Stimulated activated CD8-positive, alpha-beta memory T cell treated with anti-CD3 and anti-CD28 coated beads, Interleukin-7, amount 100 ng/mL, for 4 hours (primary cell): ENCODE measurements at places on chromosomes 5 and 9.

DNA sequence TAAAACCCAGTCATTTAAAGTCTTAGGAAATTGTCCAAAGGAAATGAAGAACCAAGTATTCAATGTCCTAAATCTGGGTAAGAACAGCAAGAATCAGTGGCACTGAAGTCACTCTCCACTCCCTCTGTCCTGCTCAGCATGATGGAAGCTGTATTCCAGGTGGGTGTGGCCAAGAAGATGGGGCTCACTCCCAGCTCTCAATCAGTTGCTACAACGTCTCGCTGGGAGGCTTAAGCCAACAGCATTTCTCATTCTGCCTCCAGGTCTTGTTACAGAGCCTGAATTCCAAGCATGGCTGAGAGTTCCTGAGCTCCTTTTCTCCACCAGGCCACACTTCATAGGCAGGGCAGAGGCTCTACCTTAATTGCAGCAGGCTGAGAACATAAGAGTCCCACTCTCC lies 41.2 kb upstream of the TRIO start:
- no peak for DNase-seq

GRCh38 chr5:64887910-64888309 lies 119.2 kb downstream of the CWC27 start:
- no peak for DNase-seq

DNA sequence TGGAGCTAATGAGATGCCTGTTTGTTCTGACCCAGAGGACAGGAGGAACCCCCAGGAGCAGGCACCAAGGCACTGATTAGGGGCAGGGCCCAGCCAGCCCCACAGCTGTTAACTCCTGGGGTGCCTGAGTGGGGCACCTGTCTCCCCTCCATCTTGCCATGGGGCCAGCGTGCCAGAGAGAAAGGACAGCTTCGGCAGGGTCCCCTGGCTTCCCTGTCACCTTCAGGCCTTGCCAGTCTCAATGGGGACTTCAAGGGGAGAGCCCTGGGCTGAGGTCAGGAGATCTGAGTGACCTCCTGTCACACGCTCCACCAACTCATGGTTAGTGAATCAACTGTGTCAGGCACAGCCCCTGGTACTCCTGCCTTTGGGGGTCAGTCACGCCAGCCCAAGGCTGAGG lies 152.7 kb upstream of the MVB12B start:
- no peak for DNase-seq

- no peak for DNase-seq
Measured at GRCh38 chr5:109558952-109559351, 130.8 kb upstream of the MAN2A1 start.

DNA sequence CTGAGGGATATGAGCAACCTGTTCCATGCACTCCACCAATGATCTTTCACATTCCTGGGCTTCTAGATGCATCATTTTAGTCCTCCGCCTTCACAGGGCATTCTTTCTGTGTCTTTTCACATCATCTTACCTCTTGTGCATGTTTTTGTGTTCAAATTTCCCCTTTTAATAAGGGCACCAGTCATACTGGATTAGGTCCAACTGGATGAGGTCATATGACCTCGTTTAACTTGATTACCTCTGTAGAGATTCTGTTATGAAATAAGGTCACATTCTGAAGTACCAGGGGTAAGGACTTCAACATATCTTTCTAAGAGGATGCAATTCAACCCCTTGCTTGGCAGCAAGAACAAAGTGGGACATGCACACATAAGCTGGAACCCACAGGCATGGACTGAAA lies 335.3 kb upstream of the TLE4 start:
- no peak for DNase-seq

DNA sequence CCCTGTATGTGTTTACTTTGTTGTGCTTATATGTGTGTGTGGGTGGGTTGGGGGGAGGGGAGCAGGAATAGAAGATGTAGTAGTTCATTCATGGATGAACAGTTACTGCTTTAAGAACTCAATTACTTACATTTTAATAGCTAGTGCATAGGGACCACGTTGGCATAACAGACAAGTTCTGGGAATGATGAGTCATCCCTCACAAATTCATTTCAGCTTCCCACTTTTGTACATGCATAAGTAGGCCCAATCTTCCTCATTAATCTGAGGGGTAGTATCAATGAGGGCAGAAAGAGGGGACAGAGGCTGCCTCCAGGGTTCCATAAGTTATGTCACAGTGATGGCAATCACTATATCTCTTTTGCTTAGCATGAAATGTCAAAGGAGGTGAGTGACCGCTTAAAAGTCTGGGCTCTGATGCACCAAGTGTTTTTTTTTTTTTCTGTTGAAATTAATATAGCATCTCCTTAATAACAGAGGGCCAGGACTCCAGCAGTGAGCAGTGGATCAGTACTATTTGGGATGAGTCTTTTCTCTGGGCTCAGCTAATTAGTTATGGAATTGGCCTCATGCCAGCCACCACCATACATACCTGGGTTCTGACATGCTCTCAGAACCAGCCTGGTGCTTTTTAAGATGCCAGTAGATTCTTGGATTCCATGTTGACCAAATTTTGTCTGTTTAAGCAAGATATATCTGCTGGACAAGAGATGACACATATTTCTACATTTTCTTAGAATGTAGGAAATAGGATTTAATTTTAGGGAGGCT lies 37.1 kb downstream of the PRDM6 start:
- no peak for DNase-seq

DNA sequence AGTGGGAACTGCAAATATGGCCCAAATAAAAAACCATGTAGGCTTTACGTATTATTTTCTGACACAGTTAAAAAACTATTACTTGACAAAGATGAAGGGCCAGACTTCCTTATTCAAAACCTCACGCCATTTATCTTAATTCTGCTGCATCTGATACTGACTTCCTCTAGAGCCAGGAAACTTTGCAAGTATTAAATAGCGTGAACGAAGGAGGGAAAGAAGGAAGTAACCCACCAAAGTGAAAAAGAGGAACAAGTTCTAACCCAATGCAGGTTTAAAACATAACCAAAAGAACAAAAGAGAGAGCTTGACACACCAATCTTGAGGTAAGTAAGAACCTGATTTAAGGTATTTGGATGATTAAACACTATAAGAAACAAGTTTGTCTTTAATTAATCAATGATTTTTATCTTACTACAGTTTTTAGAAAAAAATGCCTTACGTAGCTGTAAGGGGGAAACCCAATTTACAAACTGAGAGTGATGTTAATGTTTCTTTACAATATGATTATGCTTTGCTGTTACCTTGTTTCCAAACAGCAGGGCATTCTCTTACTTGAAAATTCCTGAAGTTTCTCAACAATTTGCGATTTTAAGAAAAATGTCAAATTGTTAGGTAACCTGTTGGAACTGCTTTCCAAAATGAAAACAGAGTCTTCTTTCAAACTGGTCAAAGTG lies at the start of gene GAPT:
Gene GAPT, plus strand, starts transcription at position 220 of the 677 bp plus-strand sequence. CDS start 3,102 bp downstream, outside the sequence.
- DNase-seq: no peak

- DNase-seq: no peak
Measured at GRCh38 chr5:95857185-95857945, 34.8 kb upstream of the GLRX start.

GRCh38 chr5:2330325-2331130 lies 420.9 kb downstream of the IRX2 start:
- no peak for DNase-seq

GRCh38 chr5:180173875-180174586 lies 35.0 kb downstream of the RASGEF1C start:
- DNase-seq: no peak

DNA sequence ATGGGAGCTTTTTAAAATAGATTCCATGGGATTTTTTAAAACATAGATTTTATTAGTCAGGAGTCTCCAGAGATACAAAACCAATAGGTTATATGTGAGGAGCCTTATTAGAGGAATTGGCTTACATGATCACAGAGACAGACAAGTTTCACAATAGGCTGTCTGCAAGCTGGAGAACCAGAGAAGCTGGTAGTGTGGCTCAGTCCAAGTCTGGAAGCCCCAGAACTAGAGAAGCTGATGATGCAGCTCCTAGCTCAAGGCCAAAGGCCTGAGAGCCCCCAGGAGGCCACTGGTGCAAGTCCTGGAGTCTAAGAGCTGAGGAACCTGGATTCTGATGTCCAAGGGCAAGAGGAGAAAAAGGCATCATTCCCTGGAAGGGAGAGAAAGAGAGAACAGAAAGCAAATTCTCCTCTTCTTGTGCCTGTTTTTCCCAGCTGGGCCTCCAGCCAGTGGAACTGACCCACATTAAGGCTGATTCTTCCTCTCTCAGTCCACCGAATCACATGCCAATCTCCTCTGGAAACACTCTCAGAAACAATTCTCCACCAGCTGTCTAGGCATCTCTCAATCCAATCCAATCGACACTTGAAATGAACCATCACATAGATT lies 59.3 kb downstream of the AHRR start:
- DNase-seq: no peak

GRCh38 chr5:25579111-25579510 lies 934.3 kb upstream of the CDH10 start:
- no peak for DNase-seq

- DNase-seq: no peak
Measured at GRCh38 chr5:110414360-110414759, 312.1 kb downstream of the TMEM232 start.

GRCh38 chr5:23717486-23717885 lies 210.1 kb downstream of the PRDM9 start:
- no peak for DNase-seq

DNA sequence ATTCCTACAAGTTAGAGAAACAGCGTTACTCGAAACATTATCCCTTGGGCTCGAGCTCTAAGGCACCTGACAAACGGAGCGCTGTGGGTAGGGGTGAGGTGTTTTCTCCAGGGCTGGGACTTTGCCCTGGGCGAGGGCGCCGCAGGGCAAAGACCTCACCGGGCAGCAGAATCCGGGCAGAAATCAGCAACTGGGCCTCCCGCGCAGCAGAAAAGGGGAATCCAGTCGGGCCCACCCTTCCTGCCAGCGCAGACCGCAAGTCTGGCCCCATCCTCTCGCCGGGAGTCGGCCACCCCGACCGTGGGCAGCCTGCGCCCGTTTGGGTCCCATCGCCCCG lies 430 bp upstream of the MSH3 start:
- no peak for DNase-seq

DNA sequence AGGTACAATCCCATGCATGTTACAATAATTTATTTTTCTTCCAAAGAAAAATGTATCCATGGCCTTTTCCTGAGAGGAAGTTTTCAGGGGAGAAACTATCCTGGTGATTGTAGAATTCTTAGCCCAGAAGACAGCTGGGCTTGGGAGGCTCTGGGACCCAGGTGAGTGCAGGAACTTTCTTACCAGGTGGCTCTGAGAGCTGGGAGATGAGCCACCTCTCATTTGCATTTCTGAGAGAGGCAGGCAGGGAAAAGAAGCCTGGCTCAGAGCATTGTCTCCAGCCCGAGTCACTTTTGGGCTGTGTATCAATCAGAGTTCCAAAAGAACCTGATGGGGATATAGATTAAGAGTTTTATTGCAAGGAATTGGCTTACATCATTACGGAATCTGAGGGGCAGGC lies 52.7 kb downstream of the ALG2 start:
- no peak for DNase-seq

DNA sequence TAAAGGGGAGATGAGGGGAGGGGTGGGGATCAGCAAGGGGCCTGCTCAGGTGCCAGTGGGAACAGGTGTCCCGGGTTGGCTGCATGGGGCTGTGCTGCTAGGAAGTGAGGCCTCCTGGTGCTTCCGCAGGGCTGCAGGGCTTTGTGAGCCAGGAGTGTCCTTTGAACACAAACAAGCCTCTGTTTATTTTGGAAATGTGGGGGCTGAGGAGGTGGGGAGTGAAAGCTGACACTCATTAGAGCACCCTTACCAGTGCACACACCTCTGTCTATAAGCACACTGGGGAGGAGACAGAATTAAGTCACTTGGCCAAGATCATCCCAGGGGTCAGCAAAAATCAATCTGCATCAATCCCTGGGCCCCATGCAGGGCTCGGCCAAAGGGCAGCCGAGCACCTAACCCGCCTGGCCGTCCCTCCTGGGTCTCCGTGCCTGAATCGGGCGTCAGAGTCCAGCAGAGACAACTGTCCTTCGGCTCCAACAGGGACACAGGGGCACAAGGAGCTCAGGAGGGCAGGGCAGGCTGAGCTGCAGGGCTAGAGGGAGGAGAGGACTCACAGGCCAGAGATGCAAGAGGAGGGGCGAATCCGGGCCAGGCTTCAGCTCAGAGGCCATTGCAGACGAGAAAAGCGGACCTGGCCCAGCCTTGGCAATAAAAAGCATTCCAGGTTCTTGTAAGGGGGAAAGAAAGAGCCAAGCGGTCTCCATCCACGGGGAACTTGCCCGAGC lies 99.8 kb downstream of the VAV2 start:
- DNase-seq: no peak

DNA sequence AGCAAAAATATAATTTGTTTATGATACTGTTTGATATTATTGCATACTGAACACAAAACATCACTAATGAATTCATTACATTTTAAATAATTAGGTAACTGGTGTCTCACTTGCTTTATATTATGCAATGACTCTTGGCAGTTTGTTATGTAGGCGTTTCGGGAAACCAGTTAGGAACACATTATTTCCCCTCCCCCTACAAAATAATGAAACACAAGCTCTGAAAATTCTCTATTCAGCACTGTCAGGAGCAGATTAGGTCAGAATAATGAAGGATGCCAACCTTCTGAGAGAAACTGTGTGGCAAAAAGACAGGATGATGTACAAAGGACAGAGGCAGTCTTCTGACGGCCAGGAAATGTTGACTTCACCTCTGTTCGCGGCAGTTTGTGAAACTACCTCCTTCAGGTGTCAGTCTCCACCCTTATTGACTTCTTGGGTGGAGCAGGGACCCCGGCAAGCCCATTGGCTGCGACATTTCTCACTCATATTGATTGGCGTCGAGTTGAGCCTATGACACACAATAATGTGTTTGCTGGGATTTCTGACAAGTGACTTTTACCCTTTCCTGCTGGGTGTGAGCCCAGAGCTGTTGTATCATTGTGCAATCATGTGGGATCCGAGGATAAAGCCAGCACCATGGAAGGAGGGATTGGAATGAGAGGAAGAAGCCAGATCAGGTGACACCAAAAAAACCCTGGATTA lies 33.9 kb downstream of the SH3PXD2B start:
- no peak for DNase-seq

DNA sequence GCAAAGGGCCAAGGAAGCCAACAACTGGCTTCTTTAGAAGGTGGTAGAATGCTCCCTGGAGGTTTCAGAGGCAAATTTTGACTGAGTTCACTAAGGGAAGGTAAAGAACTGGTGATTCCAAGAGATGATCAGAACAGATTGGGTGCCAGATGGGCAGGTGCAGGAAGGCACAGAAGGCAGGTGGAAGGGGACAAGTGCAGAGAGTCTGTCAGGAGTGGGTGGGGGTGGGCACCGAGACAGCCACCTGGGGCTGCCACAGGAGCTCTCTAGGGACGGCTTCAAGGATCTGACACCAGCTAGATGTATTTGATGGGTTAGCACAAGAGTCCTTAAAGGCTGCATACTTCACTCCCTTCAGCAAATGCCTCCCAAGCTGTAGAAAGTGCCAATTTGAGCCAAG lies 207.3 kb downstream of the PTTG1 start:
- no peak for DNase-seq
